Mucosa of descending colon (tissue), 3 donors: ENCODE measurements at places on chromosomes 2 and 18. TPM values are rescaled to one million over a fixed set of nuclear protein-coding genes. Genes with fewer than 3 reads are reported as not detected.

Gene NLRC4
- total RNA-seq, result 1.5 TPM

Gene HOXD13
- 1.1 TPM for total RNA-seq

Gene VIT
- total RNA-seq, result not detected

DNA sequence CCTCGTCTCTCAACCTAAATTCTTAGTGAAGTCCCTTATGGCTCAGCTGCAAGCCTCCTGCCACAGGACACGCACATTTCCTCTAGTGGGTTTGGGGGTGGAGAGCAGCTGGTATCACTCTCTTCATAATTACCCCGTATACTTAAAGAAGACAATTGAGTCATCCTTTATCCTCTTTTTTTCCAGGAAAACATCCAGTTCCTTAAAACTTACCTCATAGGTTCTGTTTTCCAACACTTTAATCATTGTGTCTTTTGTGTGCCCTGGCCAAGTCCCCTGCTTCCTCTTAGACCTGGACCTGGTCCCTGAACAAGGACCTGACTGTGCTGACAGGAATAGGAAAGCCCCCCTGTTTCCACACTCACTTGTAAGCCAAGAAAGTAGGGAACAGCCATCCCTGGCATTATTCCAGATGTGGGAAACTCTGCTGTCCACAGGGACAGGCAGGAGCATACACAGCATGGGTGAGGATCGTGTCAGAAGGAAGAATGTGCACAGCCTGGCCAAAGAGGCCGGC is 42.3 kb upstream of the MYO1B start:
- no peak for DNase-seq

DNA sequence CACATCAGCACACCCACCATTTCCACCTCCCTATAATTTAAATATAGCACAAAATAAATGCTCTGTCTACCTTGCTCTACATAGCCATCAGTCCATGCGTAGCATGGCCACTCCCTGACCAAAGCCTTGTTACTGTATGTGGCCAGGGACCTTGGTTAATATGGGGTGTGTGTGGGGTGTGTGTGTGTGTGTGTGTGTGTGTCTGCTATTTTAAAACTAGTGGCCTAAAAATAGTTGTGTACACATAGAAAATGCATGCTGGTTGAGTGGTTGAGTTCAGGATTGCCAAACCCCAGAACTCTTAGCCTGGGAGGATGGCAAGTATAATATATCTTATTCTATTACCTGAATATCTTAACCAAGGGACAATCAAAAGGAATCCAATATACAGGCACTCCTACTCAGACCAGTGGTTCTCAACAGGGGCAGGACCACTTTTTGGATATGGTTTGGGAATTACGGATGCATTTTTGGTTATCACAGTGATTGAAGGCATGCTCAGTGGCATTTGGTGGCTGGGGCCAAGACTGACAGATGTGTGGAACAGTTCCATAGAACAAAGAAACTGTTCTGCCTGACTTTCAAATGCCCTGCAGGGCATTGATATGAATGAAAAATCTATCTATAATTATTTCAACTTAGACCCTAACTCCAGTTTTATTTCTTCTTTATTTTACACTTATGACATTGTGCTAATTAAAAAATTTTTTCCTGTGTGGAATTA is 72.3 kb upstream of the PSME4 start:
- no peak for DNase-seq

- peak; percentile 43 for DNase-seq
Measured at GRCh38 chr2:60306267-60306861, 247.1 kb downstream of the BCL11A start.

- DNase-seq, result no peak
Measured at GRCh38 chr2:48383036-48383435, 146.9 kb upstream of the STON1 start.

DNA sequence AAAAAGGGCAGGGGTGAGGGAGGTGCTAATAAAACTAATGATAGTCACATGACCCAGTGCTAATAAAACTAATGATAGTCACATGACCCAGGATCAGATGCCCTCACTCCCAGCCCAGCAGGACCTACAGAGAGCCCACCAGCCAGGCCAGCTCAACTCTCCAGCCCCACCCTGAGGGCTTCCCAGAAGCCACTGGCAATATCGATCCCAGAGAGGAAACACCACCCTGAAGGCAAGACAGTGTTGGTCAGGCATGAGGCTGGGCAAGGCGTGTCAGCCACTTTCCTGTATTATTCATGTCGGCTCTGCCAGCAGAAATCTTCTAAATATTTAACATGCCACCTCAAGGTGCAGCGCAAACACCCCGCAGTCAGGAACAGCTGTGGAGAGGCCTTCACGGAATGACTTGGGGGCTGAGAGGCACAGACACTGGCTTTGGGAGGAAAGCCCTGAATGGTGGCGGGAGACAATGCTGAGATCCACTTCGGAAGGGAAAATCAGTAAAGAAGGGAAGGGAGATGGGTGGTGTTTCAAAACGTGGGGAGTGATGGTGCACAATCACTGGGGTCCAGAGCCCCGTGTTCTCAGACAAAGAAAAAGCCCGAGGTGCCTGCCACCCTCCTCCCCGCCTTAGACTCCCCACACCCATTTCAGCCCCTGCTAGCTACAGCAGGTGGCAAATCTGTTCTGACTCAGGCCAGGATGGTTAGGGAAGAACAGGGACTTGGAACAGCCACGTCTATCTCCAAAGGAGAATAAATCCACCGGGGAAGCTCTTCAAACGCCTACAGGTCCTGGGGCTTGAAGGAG is 1.4 kb downstream of the REEP1 start:
- DNase-seq, result no peak
